Left renal cortex interstitium (tissue), 4 donors: ENCODE measurements at places on chromosomes 1 and 21. TPM values are rescaled to one million over a fixed set of nuclear protein-coding genes. Genes with fewer than 3 reads are reported as not detected.

The AHCTF1 gene
- polyA plus RNA-seq: 40.3 TPM

The PTGFR gene
- polyA plus RNA-seq: 0.28 TPM

The CELA2B gene
- polyA plus RNA-seq: 0.28 TPM

The IGSF8 gene
- polyA plus RNA-seq: 43.2 TPM

The TMEM269 gene
- polyA plus RNA-seq: 1.6 TPM

The C1orf210 gene
- 24.3 TPM for polyA plus RNA-seq

The LYPD8 gene
- not detected for polyA plus RNA-seq

The GLMP gene
- 73.3 TPM for polyA plus RNA-seq

The S100A7A gene
- not detected for polyA plus RNA-seq

The DIO1 gene
- 3.8 TPM for polyA plus RNA-seq

The C1orf141 gene
- 0.34 TPM for polyA plus RNA-seq

The ZNF648 gene
- polyA plus RNA-seq: 0.24 TPM

The KIF21B gene
- 2.6 TPM for polyA plus RNA-seq

The RHOC gene
- 223 TPM for polyA plus RNA-seq

The TMEM125 gene
- 15.5 TPM for polyA plus RNA-seq

The CA14 gene
- 6.8 TPM for polyA plus RNA-seq

The CADM3 gene
- 0.57 TPM for polyA plus RNA-seq

- no peak for DNase-seq
Measured at GRCh38 chr1:61853583-61853982, 111.3 kb downstream of the PATJ start.

DNA sequence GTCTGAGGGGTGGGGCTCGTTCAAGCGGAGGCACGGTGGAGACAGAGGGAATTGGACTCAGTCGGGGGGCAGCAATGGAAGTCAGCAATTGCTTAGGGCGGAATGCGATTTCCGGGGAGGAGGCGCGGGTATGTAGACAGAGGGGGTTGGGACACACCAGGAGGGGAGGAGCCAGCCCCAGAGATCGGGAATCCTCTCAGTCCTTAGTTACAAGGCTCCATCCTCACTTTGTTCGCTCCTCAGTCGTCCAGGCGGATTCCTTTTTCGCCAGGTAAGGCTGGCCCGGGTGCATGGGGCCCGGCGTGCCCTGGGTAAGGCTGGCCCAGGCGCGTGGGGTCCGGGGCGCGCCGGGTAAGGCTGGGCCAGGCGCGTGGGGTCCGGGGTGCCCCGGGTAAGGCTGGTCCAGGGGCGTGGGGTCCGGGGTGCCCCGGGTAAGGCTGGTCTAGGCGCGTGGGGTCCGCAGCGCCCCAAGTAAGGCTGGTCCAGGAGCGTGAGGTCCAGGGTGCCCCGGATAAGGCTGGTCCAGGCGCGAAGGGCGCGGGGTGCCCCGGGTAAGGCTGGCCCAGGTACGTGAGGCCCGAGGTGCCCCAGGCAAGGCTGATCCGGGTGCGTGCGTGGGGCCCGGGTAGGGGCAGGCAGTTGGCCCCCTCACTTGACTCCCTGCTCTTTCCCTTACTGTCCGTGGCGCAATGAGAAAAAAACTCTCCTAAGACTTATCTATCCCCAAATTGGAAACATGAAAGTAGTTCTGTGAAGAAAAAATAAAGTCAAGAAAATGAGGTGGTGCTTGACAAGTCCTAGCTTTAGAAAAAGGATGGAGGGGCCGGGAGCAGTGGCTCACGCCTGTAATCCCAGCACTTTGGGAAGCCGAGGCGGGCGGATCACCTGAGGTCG lies at the start of gene L1TD1:
Gene L1TD1 (plus strand): TSS at position 199 of the 894 bp plus-strand sequence. CDS start 11,780 bp downstream, outside the sequence.
- DNase-seq: no peak

DNA sequence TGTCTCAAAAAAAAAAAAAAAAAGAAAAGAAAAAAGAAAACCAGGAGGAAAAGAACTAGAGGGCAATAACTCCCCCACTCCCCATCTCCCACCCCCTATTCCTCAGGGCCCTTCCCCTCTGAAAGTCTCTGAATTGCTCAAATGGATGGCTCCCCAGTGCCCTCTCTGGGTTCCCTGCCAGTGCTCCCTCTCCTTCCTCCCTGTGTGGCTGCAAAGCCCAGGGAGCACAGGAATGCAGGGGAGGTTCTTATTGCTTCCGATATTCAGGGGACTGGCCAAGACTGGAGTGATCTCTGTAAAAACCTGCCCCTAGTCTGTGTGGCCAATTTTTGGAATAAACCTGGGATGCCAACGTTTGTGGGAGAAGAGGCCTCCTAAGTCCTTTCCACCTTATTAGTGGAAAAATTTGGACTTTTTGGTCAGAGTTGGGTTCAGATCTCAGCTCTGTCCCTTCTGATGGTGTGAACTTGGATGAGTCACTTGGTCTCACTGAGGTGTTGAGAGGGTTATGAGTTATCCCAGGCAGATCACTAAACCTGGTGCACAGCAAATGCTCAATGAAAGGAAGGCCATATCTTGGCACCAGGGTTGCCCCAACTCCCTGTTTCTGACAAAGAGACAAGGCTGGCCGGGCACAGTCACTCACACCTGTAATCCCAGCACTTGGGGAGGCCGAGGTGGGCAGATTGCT lies 13.4 kb upstream of the ARHGEF10L start:
- no peak for DNase-seq

DNA sequence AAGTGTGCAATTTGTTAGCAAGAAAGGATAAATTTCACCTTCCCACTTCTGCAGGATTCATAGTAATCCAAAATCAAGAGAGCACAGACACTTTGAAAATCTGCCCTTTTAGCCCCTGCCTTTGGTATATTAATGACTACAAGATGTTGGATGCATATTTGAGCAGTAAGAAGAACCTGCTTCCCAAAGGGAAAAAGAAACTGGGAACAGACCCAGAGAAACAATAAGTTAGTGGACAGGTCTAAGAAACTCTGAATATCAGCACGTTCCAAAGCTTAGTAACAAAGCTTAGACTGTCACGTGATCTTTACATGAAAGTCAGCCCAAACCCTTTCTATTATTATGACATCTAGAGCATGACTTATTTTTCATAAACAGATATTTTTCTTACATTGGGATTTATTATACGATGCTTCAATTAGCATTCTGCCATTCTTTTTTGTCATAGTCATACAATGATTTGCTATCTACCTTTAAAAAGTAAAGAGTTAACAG lies 390.9 kb upstream of the ADGRL2 start:
- no peak for DNase-seq

DNA sequence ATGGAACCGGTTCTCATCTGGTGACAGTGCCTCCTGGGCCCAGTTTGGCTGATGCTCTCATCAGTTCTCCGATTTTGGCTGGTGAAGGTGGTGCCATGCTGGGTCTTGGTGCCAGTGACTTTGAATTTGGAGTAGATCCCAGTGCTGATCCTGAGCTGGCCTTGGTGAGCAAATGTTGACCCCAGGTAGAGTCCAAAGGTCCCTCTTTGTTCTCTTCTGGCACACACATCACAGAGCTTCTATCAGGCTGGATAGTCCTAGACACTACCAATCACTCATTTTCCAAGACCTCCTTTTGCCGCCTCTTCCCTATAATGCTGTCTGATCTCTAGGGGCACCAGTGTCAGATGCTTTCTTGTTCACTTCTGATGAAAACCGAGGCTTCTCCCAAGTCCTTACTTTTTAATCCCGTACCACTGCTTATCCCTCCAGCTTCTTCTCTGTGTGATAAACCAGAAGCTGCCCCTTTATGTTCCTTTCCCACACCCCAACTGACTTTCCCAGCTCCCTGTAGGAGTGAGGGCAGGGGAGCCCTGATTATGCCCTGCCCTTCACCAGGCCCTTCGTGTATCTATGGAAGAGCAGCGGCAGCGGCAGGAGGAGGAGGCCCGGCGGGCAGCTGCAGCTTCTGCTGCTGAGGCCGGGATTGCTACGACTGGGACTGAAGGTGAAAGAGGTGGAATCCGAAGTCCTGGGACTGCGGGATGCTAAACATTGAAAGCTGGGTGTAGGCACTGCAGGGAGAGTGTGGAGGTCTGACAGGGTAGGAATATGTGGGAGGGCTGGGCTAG lies 11.1 kb downstream of the PSMD4 start:
- no peak for DNase-seq

DNA sequence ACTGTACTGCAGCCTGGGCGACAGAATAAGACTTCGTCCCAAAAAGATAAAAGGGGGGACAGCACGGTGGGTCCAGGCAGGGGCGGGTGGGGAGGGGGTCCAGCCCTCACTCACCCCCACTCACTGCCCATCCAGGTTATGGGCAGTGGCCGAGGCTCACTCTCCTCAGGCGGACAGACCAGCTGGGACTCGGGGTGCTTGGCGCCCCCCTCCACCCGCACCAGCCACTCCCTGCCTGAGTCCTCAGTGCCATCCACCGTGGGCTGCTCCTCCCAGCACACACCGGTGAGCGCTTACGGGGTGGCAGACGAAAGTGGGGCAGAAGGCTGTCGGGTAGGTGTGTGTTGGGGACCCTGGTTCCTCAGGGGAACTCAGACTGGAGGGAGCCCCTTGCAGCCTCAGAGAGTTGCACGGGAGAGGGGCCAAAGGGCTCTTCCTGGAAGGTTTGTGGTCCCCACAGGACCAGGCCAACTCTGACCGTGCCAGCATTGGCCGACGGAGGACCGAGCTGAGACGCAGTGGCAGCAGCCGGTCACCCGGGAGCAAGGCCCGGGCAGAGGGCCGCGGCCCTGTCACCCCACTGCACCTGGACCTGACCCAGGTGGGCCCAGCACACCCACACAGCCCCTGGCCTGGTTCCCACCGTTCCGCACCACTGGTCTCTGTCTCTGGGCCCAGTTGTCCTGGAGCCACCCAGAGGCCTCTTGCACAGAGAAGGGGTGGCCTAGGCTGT lies 6.6 kb downstream of the PLEKHN1 start:
- no peak for DNase-seq

GRCh38 chr1:172874950-172875349 lies 175.8 kb downstream of the TNFSF18 start:
- DNase-seq: no peak

GRCh38 chr1:167642501-167642826 lies 12.4 kb downstream of the RCSD1 start:
- no peak for DNase-seq

DNA sequence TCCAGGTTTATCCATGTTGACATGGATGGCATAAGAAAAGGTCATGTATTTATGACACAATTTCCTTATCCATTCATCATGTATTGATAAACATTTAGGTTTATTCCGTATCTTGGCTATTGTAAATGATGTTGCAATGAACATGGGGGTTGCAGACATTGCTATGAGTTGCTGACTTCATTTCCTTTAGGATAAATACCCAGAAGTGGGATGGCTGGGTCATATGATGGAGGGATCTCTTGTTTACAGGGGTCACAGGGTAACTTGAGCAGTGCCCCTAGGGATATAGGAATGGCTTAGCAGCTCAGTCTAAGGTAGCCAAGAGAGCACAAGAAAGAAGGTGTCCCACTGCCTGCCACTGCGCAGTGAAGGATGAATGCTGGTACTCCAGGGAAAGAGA lies 229.6 kb upstream of the COA6 start:
- no peak for DNase-seq

- DNase-seq: no peak
Measured at GRCh38 chr1:3778590-3779264, 6.2 kb downstream of the SMIM1 start.

- peak; percentile 28 for DNase-seq
Measured at GRCh38 chr1:64246294-64246917, 43.0 kb downstream of the UBE2U start.

GRCh38 chr21:40018871-40019475 lies 151.7 kb downstream of the PCP4 start:
- DNase-seq: no peak

GRCh38 chr1:77845951-77846350 lies 42.5 kb upstream of the NEXN start:
- no peak for DNase-seq

DNA sequence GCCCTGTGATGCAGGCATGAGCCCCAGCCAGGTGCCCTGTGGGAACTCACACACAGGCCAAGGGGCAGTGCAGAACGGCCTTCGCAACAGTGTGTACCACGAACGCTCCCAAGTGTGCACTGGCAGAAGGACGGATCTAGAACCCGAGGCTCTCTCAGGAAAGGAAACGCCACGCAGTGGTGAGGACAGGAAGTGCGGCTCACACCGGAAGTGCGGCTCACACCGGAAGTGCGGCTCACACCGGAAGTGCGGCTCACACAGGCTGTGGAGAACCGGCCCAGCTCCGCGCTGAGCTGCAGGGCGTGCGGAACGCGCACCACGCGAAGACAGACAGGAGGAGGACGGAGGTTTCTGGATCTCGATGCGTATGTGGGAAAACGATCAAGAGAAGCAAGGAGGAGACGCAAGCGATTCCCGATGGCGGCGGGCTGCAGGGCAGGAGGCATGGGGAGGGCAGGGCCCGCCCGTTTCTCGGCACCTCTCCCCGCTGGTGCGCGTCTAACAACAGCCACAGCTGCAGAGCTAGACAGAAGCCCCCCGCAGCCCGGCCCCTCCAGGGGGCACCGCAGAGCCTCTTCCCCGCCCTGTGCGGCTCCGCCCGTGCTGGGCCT lies 35.9 kb upstream of the TMEM52 start:
- DNase-seq: no peak

GRCh38 chr1:26677306-26678115 lies 18.3 kb upstream of the ARID1A start:
- DNase-seq: no peak

DNA sequence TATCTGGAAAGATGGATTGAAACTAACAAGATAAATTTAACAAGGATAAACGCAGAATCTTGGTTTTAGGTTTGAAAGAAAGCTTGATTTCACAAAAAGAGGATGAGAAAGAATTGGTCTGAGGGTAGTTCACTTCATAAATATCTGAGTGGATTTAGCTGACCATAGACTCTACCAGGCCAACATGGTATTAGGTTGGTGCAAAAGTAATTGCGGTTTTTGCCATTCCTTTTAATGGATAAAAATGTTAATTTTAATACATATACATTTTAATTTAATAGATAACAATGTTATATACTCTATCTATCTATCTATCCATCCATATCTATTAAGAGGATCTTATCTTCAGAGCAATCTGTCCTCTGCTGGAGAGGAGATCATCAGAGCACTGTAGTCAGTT lies 70.2 kb upstream of the PLXNA2 start:
- no peak for DNase-seq

- no peak for DNase-seq
Measured at GRCh38 chr1:112687361-112687760, 12.9 kb downstream of the MOV10 start.

- no peak for DNase-seq
Measured at GRCh38 chr1:203426870-203427269, 48.7 kb upstream of the PRELP start.
